ENCODE measurements at places on chromosomes 3 and 15.
A peak's percentile ranks its signal among the peaks of the same experiment; 100 is the strongest.

DNA sequence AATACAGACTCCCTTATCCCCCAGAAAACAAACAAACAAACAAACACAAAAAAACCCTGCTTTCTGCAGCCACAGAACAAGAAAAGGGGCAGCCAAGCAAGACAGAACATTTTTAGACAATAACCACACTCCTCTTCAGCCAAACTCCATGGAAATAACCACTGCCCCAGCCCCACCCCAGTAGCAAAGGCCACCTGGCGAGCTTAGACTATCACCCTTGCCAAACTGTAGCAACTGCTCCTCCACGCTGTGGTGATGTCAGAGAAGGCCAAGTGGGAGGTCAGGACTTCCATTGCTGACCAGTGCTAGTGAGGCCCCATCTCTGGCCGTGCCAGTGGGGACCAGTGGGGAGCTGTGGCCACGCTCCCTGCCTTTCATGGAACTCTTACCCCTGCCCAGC is 60.3 kb upstream of the CHRNA7 start:
- no peak for DNase-seq

DNA sequence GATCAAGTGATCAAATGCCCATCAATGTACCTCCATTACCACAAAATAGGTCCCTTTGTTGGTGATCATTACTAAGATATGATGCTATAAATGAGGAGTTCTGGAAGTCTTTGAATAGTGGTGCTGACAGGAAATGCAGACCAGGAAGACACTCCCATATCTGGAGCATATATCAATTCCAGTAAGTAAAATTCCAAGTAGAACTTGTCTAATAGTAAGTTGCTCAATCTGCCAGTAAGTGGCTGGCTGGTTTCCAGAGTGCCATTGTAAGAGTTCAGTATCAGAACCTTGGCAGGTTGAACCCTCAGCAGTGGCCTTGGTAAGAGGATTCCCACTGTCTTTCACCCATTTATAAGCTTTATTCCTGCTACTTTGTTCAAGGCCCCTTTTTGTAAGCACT is 379.9 kb upstream of the RBMS3 start:
- no peak for DNase-seq

- DNase-seq, result no peak
Measured at GRCh38 chr15:31369727-31370126, 43.1 kb downstream of the KLF13 start.

DNA sequence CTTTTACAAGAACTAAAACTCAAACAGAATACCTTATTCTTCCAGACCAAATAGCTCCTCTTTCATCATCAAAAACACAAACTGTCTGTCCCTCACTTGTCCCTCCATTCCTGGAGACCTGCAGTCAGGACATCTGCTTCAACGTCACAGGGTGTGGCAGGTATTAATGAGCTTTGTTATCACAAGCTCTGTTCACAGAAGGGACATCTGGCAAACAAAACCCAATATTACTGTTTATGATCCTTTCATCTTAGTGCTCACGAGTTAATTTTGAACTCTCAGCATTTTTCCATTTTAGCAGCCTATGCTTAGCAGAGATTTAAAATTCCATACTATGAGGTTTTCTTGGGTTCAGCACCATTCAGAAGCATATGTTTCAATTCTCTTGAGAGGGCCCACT is 32.9 kb downstream of the AP3S2 start:
- no peak for DNase-seq

GRCh38 chr3:116824208-116824607 is 114.6 kb downstream of the TUSC7 start:
- no peak for DNase-seq

- DNase-seq, result no peak
Measured at GRCh38 chr3:25863011-25863415, 73.1 kb downstream of the OXSM start.

DNA sequence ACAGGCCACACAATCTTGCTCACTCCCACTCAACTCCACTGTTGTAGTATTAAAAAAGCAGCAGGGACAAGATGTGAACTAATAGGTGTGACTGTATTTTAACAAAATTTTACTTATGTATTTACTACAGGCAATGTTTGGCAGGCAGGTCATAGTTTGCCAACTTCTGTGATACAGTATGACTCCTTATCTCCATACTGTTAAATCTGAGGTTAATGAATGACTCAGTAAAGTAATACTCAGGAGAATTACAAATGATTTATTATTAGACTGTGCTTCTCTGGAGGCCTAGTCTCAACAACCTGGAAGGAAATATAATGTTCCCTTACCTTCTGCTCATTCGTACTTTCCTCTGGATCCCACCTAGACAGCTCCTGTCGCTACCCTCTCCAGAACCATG is 258.6 kb upstream of the KCNMB2 start:
- no peak for DNase-seq

DNA sequence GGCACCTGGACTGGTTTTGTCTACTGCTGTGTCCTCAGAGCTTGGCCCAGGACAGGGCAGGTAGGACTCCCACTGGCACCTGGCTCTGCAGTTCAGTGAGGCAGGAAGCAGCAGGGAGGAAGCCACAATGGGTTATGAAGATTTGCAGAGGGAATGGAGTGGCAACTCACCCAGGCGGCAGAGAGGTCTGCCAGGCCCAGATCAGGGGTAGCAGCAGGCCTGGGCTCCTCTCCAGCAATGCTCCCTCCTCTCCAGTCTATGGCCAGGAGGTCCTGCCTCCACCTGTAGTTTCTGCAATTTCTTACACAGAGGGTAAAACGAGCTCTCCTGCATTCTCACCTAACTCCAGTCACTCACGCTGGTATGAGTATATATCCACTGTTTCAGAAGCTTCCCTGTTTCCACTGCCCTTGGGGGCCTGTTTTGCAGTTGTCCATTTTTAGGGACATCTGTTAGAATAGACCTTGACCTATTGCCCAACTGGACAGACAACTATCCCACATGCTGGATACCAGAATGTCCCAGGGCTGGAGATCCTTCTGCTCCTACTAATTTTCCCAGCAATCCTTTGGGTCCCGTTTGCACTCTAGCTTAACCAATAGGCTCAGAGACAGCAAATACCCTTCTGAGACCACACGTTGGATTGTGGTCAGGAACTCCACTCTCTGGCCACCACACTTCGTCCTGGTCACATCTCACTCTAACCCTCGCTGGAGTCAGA is 35.2 kb downstream of the HMCES start:
- no peak for DNase-seq

DNA sequence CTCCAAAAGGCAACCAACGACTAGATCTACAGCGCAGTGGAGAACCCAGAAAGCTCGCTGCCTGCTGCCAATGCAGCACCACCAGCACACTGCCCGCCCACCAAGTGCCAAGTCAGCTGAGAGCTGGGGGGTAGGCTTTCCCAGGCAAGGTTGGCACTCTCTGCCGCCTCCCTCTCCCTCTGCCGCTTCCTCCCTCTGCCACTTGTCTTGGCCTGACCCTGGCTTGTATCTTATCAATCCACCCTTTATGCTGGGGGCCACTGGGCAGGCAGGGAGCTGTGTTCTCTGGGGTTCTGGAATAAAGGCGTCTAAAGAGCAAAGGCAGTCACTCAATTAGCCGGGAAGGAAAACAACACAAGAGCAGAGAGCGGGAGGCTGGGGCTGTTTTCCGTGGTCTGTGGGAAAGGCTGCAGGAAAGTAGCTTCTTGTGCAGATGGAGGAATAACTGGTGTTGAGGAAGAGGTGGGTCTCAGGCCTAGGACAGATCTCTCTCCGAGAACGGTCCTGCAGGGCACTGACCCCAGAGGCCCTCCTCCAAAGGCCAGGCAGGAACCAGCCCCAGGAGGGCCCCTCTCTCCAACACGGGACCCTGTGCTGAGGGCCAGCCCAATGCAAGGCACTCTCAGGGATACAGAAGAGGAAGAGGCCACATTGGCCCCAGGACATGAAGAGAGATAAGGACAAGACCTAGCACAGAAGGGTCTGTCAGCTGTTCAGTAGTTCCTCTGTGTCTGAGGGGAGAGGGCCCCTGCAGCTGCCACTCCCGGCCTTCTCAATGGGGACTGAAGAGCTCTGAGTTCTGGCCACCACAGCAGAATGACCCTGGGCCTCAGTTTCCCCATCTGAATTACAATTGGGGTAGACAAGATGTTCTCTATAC is 30.8 kb downstream of the ACSBG1 start:
- no peak for DNase-seq

- no peak for DNase-seq
Measured at GRCh38 chr15:87419344-87419743, 837.2 kb downstream of the NTRK3 start.

- no peak for DNase-seq
Measured at GRCh38 chr3:4408958-4409357, 58.1 kb downstream of the SUMF1 start.

- no peak for DNase-seq
Measured at GRCh38 chr3:122957707-122958689, 69.6 kb downstream of the SEMA5B start.

- no peak for DNase-seq
Measured at GRCh38 chr15:85027421-85027820, 45.8 kb downstream of the PDE8A start.

GRCh38 chr15:74826364-74826819 is at the start of gene CPLX3:
Gene CPLX3, plus strand, starts transcription at chr15:74826627. Its CDS starts 77 bp downstream, at chr15:74826704.
- DNase-seq, result peak; percentile 22

GRCh38 chr3:195095035-195095703 is 175.8 kb downstream of the XXYLT1 start:
- DNase-seq, result no peak

- no peak for DNase-seq
Measured at GRCh38 chr3:107599772-107600145, 77.0 kb downstream of the BBX start.

DNA sequence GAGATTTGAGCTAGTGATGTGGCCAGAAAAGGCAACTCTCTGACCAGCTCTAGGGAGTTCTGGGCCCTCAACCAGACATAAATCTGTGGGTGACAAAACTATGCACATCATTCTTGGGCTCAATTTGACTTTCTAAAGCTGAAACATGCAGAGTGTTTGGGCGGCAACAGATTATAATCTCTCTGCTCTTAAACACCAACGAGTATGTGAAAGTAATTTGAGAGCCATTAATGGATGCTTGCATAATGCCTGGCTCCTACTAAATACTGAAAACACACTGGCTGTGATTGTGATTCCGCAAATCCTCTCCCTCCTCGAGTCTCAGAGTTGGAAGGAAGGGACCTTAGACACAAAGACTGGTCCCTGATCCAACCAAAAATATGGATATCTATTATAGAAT is 186.7 kb downstream of the UACA start:
- no peak for DNase-seq

GRCh38 chr3:56443372-56443771 is 24.9 kb downstream of the ERC2 start:
- DNase-seq, result no peak

DNA sequence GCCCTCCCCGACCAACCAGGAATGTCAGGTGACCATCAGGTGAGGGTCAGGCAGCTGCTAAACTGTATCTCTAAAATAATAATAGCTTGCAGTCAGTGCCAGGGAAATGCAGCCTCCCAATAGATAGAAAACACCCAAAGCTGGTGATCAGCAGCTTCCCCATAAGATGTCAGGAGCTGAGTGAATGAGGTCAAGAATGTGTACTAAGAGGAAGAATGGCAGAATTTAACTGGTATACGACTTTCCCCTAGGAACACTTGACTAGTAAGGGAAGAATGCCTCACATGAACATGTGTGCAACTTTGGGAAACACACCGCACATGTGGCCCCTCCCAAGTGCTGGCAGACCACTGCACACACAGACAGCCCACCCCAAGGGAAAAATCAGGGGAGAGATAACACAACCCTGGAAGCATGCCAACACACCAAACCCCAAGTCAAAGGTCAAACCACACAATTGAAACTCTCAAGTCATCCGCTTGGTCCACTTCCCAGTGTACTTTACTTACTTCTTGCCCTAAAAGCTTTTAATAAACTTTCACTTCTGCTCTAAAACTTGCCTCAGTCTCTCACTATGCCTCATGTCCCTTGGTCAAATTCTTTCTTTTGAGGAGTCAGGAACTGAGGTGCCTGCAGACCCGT is 806.5 kb downstream of the OTOL1 start:
- DNase-seq, result no peak

- DNase-seq, result no peak
Measured at GRCh38 chr15:72982714-72983113, 69.5 kb upstream of the NEO1 start.

DNA sequence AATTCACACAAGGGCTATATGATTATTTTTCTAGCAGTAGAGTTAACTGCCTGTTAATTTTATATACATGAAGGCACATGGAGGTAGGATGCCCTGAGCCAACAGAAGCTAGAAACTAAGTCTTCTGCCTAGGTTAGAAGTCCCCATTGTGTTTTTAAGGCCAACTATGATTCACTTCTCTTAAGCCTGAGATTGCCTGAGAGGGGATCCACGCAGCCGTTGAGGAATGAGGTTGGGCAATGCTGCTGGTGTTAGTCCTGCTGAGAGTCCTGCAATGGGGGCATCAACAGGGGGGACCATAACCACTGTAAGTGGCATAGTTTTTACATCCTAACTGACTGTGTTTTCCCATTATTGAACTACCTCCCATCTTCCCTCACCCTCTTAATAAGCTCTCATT is 60.1 kb upstream of the PFN2 start:
- DNase-seq, result no peak

GRCh38 chr3:171236265-171237008 is 209.9 kb upstream of the SLC2A2 start:
- no peak for DNase-seq

DNA sequence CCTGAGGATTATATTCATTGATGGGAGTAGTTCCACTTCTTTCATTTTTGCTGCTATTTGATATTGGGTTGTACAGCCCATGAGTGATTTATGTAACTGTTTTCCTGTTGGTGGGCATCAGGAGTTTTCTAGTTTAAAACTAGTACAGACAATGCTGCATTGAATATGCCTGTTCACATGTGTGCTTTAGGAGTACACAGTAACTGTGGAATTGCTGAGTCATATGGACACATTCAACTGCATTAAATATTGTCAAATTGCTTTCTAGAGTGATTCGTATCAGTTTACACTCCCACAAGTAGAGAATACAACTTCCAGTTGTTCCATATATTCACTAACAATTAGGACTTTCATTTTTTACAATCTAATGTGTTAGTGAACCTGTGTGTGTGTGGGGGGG is 59.8 kb upstream of the THSD4 start:
- no peak for DNase-seq

DNA sequence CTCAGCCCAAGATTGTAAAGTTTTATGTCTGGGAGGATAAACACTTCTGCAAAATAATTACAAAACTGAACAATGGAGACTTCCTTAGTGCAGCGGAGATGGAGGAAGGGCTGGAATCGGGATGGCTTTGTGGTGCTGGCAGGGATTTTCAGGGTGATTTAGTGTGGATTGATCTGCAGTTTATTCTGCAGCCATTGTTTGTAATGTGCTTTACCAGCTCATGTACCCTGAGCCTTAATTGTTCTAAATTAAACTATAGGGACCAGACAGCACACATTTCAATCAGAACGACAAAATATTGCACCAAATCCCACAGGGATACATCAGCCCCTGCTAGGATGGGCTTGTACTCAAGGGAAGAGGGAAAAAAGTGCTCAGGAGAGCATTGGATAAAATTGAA is 103.2 kb upstream of the ONECUT1 start:
- DNase-seq, result no peak

Measured in activated T-helper 1 cell treated with anti-CD3 and anti-CD28 coated beads, Interleukin-2, amount 50 U/mL, for 16 hours (primary cell).